ENCODE measurements at places on chromosomes 6 and 20.
A peak's percentile ranks its signal among the peaks of the same experiment; 100 is the strongest.

DNA sequence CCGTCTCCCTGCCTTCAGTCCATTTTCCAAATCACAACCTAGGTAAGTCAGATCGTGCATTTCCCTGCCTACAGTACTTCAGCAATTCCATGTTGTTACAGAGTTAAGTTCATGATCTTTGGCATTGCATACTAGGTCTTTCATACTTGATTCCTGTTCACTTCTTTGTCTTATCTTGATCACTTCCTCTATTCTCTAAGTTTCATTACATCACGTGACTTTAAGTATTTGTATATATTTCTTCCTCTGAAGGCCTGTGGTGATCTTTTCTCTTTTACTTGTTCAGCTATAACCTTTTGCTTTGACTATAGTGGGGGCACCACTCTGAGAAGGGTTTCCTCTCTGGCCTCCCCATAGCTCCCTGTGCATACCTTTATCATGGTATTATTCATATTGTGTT, 100.2 kb downstream of the TRMT11 start:
- DNase-seq: no peak

GRCh38 chr6:90233994-90234393, 62.6 kb downstream of the BACH2 start:
- DNase-seq: peak; percentile 61

DNA sequence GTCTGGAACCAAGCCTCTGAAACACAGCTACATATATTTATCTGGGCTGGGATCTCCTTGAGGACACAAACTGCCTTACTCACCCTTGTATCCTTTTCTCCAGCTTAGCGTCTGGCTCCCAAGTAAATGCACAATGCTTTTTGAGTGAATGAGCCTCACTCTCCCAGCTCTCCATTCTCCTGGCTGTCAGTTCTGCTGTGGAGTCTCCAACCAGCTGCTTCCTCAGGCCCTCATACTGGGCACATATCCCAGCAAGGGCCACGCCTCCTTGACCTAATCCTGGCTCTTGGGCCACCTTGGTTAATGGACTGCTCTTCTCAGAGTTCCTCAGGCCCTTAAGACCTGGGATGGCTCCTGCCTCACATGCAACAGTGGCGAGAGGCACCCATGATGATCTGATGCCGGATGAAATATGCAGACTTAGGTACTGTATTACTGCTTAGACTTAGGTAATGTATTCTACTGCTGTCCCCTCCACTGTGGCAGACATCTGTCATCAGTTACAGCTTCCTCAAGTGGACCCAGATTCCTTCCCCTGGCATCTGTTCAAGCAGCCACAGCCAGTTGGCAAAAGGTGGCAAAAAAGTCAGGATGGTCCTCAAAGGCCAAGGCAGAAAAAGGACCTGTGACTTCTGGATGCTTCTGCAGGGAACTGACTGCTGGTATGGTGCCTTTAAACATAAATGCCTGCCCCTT, 16.5 kb downstream of the SNHG17 start:
- no peak for DNase-seq

- DNase-seq: no peak
Observed at GRCh38 chr6:100613656-100614055, 148.9 kb upstream of the SIM1 start.

- DNase-seq: no peak
Observed at GRCh38 chr6:20117474-20117873, 94.8 kb downstream of the MBOAT1 start.

GRCh38 chr20:219290-220115, 7.6 kb upstream of the DEFB129 start:
- no peak for DNase-seq

DNA sequence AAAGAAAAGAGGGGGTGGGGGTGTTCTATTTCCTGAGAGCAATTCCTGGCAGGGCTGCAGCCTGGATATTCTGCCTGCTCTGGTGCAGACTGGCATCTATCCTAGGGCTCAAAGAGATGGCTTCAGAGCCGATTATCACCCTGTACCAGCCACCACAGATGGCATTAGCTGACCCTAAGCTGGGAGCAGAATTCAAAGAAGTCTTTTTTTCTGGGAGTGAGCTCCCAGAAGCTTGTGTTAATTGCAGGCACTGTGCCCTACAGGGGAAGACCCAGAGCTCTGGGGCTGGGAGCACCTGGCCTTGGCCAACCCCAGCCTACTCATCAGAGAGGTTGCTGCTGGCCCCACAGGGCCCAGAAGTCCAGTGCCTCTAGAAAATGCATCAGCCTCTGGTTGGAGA, 85.9 kb downstream of the PXDC1 start:
- DNase-seq: no peak

- no peak for DNase-seq
Observed at GRCh38 chr6:138000941-138001340, 106.3 kb downstream of the PERP start.

DNA sequence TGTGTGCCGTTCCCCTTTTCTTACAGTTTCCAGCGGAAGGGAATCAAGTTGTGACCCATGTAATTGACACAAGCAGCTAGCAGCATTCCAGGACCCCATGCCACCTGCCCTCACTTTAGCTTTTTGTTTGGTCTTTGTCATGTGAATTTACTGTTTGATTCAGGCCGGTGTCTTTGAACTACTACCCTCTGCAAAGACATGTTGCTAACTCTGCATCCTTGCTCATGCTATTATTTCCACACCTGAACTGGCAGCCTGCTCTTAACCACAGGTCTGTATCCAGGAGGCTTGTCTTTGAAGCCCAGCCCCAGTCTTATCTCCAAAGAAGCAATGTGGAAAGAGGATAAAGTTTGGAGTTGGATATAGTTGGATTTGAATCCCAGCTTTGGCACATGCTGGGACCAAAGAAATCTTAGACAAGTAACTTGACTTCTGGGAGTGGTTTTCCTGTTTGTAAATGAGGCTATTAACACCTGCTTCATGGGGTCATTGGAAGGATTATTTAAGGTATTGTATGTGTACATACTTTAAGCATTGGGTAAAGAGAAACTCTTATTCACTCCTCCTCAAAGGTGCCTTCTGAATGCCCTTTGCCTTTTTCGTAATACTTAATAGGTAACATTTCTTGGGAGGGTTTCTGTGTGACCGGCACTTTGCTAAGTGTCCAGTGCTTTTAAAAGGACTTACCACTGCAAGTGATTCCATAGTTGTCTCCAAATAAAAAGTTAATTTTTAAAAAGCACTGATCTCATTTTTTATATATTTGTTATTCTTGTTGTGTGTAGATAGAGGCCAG, 52.4 kb downstream of the RALY start:
- no peak for DNase-seq

GRCh38 chr6:3820563-3820962, 28.6 kb upstream of the FAM50B start:
- no peak for DNase-seq

DNA sequence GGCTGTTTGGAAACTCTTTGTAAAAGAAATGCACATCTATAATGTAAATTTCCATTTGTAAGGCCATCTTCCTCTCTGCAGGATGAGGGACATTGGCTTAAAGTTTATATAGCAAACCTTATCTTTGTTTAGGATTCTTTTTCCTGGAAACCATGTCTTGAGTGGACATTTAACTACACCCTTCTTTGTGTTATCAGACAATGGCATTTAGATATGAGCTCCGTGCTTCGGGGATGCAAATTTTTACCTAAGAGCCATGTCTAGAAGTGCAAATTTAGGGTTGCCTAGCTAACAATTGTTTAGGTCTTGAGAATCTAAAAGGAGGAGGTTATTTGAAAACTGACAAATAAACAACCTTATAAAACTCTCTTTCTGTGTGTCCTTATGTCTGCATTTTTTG, 623.8 kb downstream of the MMUT start:
- no peak for DNase-seq

DNA sequence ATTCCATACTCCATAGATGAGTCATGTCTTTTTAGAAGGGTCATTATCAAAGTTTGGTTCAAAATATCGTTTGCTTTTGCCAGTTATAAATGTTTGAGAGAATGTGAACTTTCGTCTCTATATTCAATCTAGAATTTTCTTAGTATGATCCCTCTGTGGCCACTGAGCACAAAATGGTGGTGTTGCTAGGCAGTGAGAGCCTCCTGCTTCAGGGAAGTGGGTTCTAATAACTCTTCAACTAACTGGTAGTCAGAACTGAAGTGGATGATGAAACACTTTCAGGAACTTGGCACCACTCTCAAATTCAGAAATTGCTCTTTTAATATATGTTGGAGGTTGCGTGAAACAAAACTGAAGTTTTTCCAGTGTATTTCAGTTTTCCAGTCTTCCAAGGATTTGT, 125.0 kb upstream of the DOK5 start:
- DNase-seq: no peak

DNA sequence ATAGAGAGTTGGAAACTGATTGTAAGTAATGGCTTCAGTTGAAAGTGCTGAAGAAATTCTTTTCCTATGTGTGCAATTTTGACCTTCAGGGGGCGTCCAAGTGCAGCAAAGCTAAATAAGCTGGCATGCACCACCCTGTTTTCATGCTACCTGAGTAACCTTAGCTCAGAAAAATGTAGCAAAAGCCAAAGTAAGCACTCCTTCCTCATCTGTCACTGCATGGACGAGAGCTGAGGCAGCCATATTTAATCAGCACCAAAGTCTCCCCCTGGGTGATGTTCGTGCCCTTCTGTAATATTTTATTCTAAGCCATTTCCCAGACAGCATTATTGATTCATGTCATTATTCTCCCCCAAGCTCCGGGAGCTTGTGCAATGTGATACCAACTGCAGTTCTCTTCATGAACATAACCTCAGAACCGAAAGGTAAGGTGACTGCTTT, 123.1 kb downstream of the RPS12 start:
- DNase-seq: no peak

GRCh38 chr6:43034190-43034525, 12.7 kb downstream of the RRP36 start:
- no peak for DNase-seq

DNA sequence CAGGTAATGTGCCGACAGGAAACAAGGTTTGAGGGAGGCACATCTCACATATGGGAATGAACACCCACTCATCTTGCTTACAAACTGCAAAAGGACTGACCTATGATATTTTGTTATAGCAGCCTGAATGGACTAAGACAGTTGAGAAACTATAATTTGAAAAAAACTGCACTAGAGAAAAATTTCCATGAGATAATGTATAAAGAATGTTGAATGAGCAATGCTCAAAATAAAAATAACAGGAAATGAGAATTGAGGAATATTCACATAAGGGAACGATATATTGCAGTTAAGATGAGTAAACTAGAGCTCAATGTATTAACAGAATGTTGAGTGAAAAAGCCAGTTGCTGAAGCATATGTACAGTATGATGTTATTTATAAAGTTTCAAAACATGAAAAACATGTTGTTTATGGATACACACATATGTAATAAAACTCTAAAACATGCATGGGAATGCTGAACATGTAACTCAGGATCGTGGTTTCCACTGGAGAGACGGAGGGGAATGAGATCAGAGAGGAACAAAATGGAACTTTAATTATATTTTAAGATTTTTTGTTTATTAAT, 6.3 kb upstream of the TBC1D22B start:
- DNase-seq: no peak

DNA sequence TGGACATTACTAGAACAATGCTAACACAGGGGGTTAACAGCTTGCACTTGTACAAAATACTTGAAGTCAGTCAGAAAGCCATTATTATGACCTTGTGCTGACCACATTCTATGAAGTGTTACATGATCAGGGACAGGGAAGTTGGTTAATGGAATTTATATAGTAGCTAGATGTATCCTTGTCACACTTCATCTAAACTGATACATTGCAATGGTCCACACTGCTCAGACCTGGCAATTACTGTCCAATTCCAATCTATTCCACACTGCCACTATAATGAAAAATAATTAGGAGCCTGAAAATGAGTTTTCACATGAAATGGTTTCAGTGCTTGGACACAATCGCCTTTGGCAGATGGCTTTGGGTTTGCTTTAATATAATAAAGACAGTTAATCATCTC, 850.8 kb downstream of the EPHA7 start:
- DNase-seq: no peak

DNA sequence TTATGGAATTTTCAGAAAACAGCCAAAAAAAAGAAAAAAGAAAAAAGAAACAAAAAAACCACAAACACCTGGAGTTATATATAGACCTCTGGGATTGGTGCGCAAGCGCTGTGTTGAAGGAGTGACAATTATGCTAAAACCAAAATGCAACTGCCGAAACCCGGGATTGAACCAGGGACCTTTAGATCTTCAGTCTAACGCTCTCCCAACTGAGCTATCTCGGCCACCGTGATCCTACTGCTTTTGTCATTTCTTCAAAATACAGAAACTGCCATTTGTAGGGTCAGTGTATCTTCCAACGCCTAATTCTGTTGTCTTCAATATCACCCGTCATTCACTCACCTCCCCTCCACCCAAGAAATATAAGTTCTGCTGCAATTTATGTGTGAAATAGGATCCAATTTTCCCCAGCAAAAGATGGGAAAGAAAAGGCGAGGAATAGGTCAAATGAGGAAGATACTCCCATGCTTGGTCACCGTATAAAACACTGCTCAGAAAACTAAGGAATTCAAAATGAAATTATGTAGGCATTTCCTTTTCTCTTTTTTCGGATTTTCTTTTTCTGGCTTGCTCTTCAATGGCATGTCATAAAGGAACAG, 116.0 kb downstream of the TRIM27 start:
- no peak for DNase-seq

DNA sequence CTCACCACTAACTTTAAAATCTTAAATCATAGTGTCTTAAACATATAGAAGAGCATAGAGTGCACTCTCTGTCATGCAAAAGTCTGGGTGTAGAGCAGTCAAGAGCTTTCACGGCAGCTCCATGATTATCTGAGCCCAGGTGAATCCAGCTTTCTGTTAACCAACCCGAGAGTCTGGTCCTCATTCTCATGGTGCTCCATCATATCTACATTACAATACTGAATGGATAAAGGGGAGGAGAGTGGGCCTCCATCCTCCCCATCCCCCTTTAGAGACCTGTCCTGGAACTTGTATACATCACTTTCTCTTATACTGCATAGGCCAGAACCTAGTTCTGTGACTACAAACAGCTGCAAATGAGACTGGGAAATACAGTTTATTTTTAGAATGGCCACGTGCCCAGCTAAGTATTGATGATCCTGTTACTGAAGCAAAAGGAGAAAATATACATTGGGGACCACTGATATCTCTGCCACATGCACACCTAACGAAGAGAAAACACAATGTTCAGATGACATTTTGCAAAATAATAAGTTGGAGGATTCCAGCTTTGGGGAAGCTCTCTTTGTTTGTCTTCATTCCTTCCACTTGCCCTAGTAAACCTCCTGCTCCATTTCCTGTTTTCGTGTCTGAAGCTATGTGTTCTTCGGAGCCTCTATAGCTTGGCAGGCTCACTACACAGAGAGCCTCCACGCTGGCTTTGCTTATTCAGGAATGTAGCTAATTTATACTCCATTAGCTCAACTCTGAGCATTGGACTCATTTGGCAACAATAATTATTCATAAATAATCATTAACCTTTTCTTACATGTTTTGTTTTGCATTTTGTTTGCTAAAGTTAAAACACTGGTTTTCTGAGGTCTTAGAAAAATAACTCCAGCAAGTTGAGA, 110.1 kb downstream of the IYD start:
- no peak for DNase-seq
